GM20000 (cell line): ENCODE measurements at places on chromosomes 7 and 10.

DNA sequence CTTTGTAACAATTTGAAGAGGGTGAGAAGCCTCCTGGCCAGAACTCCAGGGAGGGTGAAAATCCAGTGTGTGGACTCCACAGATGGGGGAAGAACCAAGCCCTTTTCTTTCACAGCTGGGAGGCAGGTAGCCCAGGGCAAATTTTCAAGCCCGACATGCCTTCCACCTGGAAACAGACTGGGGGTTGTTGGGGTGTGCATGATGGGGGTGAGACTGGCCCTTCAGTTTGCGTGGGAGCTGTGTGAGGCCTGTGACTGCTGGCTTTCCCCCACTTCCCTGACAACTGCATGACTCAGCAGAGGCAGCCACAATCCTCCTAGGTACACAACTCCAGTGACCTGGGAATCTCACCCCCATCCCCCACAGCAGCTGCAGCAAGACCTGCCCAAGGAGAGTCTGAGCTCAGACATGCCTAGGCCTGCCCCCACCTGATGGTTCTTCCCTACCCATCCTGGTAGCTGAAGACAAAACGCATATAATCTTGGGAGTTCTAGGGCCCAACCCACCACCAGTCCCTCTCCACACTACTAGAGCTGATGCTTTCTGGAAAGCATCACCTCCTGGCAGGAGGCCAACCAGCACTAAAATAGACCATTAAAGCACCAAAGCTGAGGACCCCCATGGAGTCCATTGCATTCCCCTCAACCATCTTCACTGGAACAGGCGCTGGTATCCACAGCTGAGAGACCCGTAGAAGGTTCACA is 445.4 kb downstream of the TFEC start:
- no peak for DNase-seq

DNA sequence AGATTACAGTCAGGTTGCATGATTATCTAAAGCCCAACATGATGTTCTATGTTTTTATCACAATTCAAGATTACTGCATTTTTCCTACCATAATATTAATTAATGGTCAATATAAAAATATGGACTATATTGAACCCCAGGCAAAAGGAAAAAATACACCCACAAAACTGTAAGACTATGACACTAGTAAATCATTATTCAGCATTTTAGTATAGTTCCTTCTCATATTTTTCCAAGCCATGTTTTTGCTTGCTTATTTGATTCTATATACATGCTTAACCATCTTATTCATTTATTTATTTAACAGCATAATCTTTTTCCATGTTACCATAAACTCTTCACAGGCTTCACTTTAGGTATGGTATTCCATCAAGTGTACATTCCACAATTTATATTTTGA is 101.6 kb downstream of the IMMP2L start:
- no peak for DNase-seq

GRCh38 chr7:25381818-25382589 is 153.7 kb upstream of the NPVF start:
- DNase-seq: no peak

DNA sequence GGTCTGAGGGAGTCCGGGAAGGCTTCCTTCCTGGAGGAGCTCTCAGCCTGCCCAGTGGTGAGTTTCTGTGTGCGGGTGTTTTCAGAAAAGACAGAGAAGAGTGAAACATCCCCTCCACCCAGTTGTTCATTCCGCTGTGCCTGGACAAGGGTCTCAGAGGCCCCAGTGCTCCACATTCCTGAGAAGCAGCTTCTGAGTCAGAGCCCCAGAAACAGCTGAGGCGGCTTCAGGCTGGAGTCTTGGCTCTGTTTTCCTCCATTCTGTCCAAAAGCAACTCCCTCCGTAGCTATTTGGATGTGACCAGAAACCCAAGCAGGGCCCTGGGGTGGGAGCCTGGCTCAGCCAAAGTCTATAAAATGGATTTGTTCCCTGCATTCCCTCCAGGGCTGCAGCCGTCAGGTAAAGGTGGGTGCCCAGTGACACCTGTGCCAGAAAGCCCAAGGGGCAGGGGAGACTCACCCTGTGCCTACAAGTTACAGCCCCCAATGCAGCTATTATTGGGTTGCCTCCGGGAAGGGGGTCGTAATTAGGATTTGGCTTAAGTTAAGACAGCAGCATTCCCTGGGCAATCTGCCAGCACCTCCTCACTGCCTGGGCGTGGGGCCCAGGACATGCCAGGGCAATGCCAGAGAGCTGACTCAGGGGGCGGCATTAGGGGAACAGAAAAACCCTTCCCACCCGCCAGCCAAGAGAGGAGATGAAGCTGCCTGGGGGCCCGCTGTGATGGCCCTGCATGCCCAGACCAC is 13.1 kb upstream of the CAMK2G start:
- no peak for DNase-seq

- no peak for DNase-seq
Measured at GRCh38 chr7:25656581-25657026, 428.3 kb upstream of the NPVF start.

DNA sequence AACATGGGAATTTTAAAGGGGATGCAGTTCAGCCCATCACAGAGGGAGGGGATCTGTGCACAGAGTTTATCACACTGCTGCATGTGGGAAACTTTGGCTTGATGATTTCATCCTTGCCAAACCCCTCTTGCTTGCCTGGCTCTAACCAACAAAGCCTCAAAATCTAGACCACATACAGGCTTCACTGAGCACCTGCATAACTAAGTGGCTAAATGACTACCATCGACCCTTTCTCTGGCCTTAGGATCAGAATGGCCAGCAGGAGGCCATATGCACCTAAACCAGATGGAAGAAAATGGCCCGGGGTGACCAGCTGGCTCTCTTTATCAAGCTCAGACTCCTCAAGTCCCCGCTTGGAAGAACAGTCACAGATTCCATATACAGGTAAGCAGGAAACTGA is 15.6 kb upstream of the ZNF25 start:
- peak; percentile 5 for DNase-seq

DNA sequence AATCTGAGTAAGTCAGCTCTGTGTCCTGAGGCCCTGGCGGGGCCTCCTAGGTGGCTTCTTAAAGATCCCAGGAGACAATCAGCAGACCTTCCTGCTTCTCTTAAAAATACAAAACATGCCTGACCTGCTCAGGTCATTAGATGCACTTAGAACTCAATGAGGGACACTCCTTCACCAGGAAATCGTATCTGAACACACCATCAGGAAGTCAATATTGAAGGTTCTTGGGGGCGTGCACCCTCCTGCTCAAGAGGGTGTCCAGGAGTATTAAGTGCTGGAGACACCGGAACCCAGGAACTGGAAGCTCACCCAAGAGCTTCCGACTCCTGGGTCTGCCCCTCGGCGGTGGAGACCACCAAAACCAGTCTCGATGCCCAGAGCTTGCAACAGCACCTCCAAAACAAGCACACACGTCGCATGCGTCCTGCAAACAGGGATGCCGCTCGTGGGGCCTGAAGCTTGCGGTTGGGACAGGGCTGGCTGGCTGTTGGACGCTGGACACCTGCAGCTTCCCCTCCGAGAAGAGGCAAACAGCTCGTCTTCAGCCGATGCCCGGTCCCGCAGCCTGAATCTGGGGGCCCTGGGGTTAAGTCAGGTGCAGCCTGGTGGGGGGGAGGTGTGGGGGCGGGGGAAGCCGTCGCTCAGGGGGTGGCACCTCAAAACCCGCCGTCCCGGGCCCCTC is 803 bp downstream of the RAPGEF5 start:
- peak; percentile 49 for DNase-seq

GRCh38 chr10:13528875-13529713 is at the start of gene BEND7:
Gene BEND7 (minus strand): TSS chr10:13529014. CDS start chr10:13528533, 481 bp downstream.
- peak; percentile 84 for DNase-seq

GRCh38 chr7:111205251-111205650 is 114.3 kb downstream of the LRRN3 start:
- no peak for DNase-seq

- no peak for DNase-seq
Measured at GRCh38 chr7:110718503-110719205, 372.3 kb upstream of the LRRN3 start.

GRCh38 chr10:131363416-131363815 is 51.9 kb upstream of the TCERG1L start:
- DNase-seq: no peak

DNA sequence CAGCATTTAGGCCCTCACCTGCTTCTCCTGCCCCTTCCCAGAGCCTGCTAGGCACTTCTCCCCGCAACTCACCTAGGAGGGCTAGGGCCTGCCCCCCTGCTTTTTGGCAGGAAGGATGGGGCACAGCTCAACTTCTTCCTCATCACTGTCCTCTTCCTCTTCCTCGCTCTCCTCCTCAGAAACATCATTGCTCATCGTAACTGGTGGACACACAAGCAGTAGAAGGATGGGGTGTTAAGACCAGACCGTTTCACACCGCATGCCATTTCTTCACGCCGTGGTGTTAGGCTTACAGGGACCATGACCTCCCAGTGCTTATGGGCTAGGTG is 1.6 kb downstream of the NPM3 start:
- DNase-seq: no peak

- peak; percentile 20 for DNase-seq
Measured at GRCh38 chr7:139829025-139829774, at the start of gene TBXAS1. Gene TBXAS1 (plus strand): TSS chr7:139829264. CDS start chr7:139829391, 127 bp downstream.

DNA sequence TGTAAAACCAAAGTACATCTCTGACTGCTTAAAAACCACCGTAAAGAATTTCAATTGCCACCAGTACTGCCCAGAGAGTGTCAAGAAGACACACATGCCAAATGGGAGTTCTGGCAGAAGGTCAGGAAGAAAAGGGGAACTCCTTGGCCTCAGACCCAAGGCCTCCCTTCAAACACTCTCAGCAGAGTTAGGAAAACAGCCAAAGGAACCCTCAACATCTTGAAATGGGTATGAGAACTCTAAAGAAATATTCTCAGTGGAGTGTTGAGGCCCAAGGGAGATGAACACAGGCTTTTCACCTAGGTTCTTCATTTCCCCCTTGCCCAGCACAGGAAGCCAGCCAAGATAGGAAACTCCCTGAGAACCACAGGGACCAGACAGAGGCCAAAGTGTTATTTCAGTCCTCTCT is 96.1 kb upstream of the ASAH2 start:
- DNase-seq: peak; percentile 61

DNA sequence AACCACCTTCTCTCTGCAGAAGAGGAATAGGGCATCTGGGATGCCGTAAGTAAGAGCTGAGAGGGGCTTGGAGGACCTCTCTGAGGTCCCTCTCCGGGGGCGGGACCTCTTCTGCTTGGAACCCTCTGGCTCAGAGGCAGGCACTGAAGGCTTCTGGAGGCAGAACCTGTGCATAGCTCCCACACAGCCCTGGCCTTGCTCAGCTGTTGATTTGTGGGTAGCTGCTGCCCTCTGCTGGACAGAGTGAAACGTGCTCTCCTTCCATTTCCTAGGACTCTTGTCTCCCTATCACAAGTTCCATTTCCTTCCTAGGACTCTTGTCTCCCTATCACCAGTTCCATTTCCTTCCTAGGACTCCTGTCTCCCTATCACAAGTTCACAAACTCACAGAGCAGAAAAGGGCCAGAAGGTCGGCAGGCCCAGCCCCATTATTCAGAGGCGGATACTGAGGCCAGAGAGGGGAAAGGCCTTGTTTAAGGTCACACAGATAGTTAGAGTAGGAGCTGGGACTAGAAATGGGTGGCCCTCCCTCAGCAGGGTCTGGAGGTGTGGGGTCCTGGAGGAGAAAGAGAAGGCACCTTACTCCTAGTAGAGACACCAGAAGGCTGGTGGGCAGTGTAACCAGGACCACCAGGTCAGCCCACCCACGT is 30.3 kb upstream of the GARS1 start:
- peak; percentile 78 for DNase-seq

- peak; percentile 44 for DNase-seq
Measured at GRCh38 chr10:75011221-75011620, 100.2 kb upstream of the SAMD8 start.

GRCh38 chr10:101903827-101904550 is 60.4 kb upstream of the KCNIP2 start:
- peak; percentile 65 for DNase-seq

GRCh38 chr7:150481922-150482321 is 31.5 kb downstream of the GIMAP8 start:
- DNase-seq: no peak

DNA sequence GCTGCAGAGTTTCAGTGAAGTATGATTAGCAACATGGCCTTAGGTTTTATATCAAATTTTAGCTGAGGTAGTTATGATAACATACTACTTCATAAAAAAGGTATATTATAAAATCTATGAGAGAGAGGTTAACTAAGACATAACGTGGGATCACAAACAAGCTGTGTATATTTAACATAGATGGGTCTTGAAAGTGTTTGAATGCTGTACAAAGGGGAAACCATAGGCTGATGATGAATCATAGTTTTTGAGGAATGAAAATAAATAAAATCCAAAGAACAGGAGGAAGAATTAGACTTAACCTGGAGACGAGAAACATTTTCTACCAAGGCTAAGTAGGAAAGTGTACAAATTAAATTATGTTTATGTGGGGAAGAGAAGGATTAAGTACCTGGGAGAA is 119.0 kb downstream of the GNAI1 start:
- DNase-seq: no peak

- no peak for DNase-seq
Measured at GRCh38 chr10:80896959-80897358, 359.3 kb downstream of the SH2D4B start.

GRCh38 chr7:139953229-139953628 is 109.5 kb downstream of the PARP12 start:
- DNase-seq: no peak

GRCh38 chr7:2192831-2193534 is 39.8 kb downstream of the MAD1L1 start:
- no peak for DNase-seq

DNA sequence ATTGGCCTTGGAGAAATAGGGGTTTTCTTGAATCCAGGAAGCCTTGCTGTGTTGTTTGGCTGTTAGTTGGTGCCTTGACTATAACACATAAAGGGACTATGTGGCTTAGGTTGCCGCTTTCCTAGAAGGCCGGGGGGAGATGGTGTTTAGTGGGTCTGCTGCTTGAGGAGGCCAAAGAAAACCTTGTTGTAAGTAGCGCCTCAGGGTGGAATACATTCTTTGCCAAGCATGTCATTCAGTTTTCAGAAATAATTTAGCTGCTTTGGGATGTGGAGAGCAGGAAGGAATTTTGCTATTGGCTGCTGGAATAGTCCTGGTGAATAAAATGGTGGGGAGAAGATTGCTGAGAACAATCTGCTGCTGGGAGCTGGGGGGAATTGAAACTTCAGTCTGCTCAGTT is 132.9 kb upstream of the WNT16 start:
- no peak for DNase-seq

- DNase-seq: no peak
Measured at GRCh38 chr7:124792002-124792401, 26.4 kb upstream of the GPR37 start.

DNA sequence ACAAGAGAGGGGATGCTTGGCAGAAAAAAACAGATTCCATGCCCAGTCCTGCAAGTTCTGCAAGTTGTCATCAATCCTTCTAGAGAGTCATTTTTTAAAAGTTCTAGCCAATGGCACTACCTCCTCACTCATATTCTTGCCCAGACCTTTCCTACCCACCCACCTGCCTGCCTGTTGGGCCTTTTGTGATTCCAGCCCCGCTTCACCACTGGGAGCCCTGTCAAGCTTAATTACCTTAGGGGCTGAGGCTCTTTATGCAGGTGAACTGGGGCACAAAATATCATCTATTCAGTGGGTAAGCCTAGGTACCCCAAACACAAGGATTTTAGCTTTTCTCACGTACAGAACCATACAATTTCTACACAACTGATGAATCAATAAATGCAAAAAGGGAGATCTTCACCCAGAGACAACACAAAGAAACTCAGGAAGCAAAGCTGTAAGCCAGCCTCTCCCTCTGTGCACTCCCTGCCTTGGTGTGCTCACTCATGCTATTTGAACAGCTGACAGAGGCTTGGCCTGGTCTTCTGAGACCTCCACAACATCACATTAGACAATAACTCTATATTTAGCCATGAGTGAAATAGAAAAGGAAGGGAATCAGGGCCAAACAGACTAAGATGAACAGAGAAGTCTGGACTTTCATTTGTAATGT is 222.6 kb downstream of the HTR7 start:
- DNase-seq: no peak
